DMS153 (cell line): ENCODE measurements at places on chromosomes 11 and 22.

DNA sequence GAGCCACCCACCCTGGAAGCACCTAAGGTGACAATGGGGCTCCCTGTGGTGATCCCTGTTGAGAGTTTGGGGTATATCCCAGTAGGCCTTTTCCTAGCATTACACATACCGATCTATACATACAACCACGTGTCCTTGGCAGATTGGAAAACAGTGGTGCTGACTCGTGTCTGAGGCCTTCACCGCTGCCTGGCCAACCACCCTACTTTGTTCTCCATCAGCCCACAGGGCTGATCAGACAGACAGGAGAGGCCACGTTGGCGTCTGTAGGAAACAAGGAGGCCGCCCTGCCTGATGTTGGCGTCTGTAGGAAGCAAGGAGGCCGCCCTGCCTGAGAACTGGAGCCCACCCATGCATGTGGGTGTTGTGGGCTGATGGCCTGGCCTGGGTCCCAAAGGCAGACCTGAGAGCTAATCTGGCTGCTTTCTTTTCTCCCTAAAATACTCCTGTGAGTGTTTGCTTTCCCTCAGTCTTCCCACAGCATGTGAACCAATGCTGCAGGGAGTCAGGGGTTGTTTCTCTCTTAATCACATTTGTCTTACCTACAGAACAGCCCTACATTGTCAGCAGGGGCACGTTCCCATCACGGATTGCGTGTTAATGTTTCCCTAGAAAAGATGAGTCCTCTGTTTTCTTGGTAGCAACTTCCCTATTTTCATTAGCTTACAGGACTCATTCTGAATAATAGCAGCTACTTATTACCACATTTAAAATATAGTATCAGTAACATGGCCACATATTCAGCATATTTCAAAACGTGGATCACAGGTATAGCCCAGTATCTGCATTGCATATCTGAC, 57.2 kb downstream of the SBF1 start:
- no peak for DNase-seq

GRCh38 chr22:50153056-50153755, 17.3 kb upstream of the PANX2 start:
- DNase-seq = no peak

GRCh38 chr11:12716816-12717215, 42.6 kb downstream of the TEAD1 start:
- no peak for DNase-seq

- DNase-seq = no peak
Observed at GRCh38 chr11:6474806-6475500, 1.2 kb upstream of the TRIM3 start.

DNA sequence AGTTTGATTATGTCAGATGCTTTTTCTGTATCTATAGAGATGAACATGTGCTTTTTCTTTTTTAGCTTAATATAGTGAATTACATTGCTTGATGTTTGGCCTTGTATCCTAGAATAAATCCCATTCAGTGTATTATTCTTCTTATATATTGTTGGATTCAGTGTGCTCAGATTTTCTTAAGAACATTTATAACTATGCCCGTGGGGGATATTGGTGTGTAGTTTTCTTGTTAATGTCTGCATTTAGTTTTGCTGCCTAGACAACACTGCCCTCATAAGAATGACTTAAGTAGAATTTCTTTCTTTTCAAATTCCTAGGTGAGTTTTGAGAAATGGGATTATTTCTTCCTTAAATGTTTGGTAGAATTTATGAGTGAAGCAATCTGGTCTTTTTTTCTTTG, 98.5 kb downstream of the TMEM135 start:
- no peak for DNase-seq

- DNase-seq = no peak
Observed at GRCh38 chr11:118258410-118258809, 5.7 kb downstream of the MPZL2 start.

DNA sequence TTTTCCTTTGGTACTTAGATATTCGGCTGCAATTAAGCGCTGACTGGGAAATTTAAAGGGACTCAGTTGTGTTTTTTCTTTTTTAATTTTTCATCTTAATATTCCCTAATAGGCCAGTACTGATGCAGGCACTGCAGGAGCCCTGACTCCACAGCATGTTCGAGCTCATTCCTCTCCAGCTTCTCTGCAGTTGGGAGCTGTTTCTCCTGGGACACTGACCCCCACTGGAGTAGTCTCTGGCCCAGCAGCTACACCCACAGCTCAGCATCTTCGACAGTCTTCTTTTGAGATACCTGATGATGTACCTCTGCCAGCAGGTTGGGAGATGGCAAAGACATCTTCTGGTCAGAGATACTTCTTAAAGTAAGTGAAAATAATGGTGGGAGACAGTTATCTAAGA, 3.8 kb downstream of the YAP1 start:
- DNase-seq = no peak
